ENCODE measurements at places on chromosomes 12 and 14.

DNA sequence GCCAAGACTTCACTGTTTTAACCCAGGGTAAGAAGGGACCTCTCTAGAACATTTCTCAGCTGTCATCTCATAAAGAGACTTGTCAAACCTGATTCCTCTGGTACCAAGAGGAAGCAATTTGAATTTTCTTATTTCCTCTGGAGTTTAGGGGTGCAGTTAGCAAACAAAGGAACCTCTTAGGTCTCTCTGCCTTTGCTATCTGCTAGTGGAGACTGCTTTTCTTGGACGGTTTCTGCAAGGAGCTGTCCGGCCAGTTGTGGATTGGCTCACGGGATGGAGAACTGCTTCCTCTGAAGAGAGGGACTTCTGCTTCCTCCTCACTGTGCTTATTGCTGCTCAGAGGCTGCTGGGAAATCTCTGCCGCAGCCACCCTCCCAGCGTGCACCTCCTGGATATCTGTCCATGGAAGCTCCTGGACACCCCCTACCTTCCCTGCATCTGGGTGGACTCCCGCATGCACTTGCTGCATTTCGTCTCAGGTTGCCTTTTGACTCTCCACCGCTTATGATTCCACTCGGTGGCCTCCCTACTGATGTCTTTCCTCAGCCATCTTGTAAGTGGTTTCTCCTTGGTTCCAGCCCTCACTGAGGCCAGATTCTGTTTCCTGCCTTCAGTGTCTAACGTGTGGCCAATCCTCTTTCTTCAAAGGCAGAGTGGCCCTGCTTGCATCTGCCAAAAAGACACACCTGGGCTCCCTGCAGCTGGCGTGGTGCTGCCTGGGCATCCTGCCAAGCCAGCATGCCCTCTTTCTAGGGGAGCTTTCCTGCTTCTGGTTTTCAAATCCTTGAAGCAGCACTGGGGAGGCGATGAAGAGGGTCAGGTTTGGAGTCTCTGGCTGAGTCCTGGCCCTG, 187.3 kb downstream of the CHST11 start:
- DNase-seq, result no peak

DNA sequence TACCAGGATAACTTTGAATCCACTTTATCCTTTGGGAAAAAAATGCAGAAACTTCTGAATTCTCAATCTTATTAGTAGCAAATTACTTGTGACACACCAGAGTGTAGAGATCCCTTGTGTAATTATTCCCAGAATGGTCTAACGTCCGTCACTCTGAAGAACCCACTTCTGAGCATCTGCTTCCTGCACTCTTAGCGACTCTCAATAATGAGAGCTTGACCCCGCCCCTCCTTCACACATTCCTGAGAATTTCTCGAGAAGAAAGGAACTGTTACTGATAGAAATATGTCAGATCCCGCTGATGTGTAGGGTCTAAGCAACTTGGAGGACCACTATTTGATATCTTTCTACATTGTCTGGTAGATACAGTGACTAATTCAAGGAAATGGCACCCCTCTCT, 218.3 kb upstream of the PDZRN4 start:
- no peak for DNase-seq

GRCh38 chr12:124645530-124646244, 78.3 kb upstream of the NCOR2 start:
- no peak for DNase-seq

DNA sequence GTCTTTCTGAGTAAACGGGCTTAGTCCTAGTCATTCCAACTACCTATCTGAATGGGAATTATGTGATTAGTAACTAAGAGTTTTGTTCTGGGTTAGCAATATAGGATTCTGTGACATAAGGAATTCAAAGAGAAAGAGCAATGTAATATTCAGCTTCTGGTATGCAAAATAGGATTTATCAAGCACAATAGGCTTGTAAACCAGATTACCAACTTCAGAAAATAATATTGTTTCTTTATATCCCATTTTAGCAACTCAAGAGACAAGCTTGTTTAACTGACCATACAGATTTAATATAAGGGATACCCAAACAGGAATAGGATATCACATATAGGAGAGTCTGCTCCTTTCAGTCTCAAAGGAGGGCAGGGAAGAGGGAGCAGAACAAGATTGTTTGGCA, 240.9 kb downstream of the CEP128 start:
- DNase-seq, result no peak

GRCh38 chr12:110015132-110015531, 15.9 kb downstream of the ANKRD13A start:
- DNase-seq, result no peak

GRCh38 chr14:42535397-42535796, 928.7 kb downstream of the LRFN5 start:
- no peak for DNase-seq

- no peak for DNase-seq
These were observed 275.6 kb upstream of the NOVA1 start for GRCh38 chr14:26873362-26873960.

DNA sequence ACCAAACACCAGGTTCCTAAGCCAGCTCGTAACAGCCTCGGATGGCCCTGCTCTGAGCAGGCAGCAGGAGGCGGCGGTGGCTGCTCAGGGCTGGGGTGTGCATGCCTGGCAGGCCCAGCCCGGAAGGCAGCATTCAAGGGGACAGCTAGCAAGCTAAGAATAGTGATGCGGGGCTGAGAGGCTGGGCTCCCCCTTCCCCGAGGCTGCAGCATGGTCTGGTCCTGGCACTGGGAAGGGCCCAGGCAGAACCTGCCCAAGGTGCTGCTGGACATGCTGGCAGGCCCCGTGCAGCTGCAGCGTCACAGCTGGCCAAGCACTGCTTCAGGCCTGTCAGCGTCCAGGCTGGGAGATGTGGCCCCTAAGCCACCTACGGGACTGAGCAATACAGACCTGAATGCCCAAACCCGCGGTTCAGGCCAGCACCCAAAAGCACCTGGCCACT, 26.4 kb upstream of the NUDT14 start:
- DNase-seq, result no peak

DNA sequence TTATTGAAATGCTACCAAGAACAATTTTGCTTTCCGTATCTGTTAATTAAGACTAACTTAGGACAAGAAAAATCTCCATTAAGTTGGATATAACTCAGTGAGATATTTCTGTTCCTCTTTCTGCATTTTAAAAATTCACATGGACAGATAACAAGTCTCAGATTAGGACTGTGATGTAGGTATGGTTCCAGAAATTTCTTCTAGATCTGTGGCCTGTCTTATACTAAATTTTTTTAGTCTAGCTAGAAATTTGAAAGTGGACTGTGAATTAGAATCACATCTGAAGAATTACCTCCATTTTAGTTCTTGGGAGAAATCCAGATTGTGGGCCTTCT, 41.6 kb downstream of the USP15 start:
- no peak for DNase-seq

DNA sequence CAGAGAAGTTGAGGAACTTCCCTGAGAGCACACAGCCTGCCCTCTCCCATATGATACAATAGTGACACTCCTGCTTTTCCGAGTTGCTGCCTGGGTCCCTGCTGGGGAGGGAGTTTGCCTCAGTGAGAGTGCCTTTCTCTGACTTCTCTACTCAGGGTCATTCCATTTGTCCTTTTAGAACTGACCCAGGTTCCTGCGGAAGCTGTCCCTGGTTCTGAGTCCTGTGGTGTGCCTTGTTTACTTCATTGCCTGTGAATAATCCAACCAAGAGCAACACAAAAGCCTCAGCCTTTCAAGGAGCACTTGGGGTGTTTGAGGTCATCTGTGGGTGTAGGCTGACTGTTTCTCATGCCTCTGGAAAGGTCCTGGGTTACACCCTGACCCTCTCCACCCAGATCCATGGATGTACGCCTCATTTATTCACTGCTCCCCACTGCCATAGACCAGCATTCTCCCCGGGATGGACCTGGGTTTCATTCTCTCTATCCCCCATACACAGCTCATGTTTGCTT, 13.6 kb downstream of the SERPINA1 start:
- DNase-seq, result no peak

GRCh38 chr12:105239304-105239703, 3.3 kb upstream of the APPL2 start:
- DNase-seq, result no peak

GRCh38 chr12:71888521-71888920, 49.0 kb downstream of the TBC1D15 start:
- DNase-seq, result no peak

GRCh38 chr12:98828802-98829600, 183.9 kb downstream of the APAF1 start:
- DNase-seq, result no peak

GRCh38 chr14:60658909-60659585, 9.8 kb upstream of the SIX1 start:
- no peak for DNase-seq

DNA sequence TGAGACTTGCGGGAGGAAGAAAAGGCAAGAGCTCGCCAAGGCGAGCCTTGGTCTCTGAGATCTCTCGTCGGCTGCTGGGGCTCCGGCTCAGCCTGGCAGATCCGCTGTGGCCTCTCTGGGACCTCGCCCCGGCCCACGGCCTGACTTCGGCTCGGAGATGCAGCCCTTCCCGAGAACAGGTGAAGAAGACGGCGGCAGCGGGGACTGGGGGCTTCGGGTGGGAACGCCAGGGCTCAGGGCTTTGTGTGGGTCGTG, 6.0 kb upstream of the HOXC9 start:
- DNase-seq, result no peak

- DNase-seq, result no peak
These were observed 24.9 kb upstream of the PRKAB1 start for GRCh38 chr12:119642986-119643385.

GRCh38 chr12:53058674-53059433, 9.0 kb downstream of the TNS2 start:
- DNase-seq, result no peak

DNA sequence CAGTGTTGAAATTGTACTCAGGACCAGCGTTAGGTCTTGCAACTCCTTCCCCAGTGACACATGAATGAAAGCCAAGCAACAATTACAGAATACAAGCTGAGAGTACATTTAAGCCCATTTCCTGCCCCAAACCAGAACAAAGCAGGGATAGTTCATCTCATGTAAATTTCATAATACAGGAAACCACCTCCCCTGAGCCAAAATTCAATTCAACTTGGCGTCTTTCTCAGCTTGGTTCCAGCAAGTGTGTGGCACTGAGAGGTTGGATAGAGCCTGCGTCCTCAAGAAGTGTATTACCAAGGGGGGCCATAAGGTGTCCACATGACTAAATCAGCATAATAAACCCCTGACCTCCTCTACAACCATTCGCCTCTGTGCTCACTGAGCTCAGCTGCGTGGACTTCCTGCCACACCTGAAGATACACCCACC, 278.9 kb upstream of the CRY1 start:
- DNase-seq, result peak; percentile 70

GRCh38 chr14:84819528-84819927, 710.4 kb upstream of the FLRT2 start:
- no peak for DNase-seq

DNA sequence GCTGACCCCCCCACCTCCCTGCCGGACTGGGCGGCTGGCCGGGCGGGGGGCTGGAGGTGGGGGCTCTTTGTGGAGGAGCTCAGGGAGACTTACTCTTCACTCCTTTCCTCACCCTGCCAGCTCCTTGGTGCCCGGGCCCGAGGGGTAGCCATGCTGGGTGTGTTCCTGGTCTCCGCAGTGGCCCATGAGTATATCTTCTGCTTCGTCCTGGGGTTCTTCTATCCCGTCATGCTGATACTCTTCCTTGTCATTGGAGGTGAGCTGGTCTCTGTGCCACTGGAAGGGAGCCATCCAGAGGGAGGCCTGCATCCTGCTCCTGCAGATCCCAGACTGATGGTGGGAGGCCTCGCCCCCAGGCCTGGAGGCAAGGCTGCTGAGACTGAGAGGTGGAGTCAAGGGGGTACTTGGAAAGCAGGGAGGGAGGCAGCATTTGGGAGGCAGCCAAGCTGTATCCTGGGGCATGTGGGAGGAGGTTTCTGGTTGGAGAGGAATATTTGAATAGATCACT, 19.7 kb downstream of the SOAT2 start:
- no peak for DNase-seq

- peak; percentile 44 for DNase-seq
These were observed 63.2 kb downstream of the TSPAN11 start for GRCh38 chr12:30989754-30990153.

DNA sequence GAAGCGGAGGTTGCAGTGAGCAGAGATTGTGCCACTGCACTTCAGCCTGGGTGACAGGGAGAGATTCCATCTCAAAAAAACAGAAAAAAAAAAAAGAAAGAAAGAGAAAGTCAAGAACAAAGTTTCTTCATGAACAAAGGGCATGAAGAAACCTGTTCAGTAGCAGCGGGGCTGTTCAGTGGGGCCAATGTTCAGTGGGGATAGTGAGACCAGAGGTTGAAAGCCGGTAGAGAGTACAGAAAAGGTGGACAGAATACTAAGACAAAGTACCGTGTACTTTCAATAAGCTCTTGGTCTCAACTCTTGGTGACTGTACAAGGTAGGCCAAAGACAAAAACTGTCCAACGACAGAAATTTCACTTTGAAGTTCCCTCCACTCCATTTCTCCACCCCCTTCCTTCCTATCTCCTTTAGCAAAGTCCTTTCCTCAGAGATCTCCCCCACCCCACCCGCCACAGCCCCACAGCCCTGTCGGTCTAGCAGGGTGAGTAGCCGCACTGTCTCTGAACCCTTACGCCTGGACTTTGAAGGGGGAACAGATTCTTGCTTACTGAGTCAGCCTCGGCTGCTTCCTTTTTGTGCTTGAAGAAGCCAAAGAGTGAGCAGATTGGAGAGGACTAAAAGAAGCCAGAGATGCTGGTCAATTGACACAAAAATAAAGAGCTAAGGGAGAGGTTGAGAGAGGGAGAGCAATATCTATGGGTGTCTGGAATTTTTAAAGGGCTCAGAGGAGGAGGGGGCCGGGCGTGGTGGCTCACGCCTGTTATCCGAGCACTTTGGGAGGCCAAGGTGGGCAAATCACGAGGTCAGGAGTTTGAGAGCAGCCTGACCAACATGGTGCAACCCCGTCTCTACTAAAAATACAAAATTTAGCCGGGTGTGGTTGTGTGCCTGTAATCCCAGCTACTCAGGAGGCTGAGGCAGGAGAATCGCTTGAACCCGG, 44.2 kb upstream of the FOS start:
- no peak for DNase-seq

- DNase-seq, result no peak
These were observed 116.2 kb upstream of the MAP1LC3B2 start for GRCh38 chr12:116442946-116443345.

GRCh38 chr14:96583569-96584041, 81.4 kb downstream of the PAPOLA start:
- no peak for DNase-seq

- no peak for DNase-seq
These were observed 175.1 kb downstream of the NRXN3 start for GRCh38 chr14:78345131-78345744.
